Diencephalon (tissue), 1 donor: ENCODE measurements at places on chromosomes 5 and 9. TPM values are rescaled to one million over a fixed set of nuclear protein-coding genes. Genes with fewer than 3 reads are reported as not detected.

Gene GMCL2
- not detected for total RNA-seq

Gene SPINK13
- total RNA-seq: not detected

Gene LRRC19
- total RNA-seq: not detected

Gene FOXD4L5
- total RNA-seq: 0.46 TPM

Gene FBLL1
- total RNA-seq: 53.7 TPM

Gene GPR151
- total RNA-seq: 0.46 TPM

Gene OCLN
- total RNA-seq: 12.0 TPM

Gene ARSI
- 0.46 TPM for total RNA-seq

Gene SLC28A3
- 0.23 TPM for total RNA-seq

Gene PCDHAC2
- 47.1 TPM for total RNA-seq

Gene SOX30
- not detected for total RNA-seq

Gene CER1
- 0.69 TPM for total RNA-seq

Gene ITK
- 0.23 TPM for total RNA-seq

Gene TRAF1
- 2.8 TPM for total RNA-seq

Gene CCDC112
- total RNA-seq: 66.7 TPM

Gene GM2A
- total RNA-seq: 25.1 TPM
